ENCODE measurements at places on chromosomes 2 and 18.

DNA sequence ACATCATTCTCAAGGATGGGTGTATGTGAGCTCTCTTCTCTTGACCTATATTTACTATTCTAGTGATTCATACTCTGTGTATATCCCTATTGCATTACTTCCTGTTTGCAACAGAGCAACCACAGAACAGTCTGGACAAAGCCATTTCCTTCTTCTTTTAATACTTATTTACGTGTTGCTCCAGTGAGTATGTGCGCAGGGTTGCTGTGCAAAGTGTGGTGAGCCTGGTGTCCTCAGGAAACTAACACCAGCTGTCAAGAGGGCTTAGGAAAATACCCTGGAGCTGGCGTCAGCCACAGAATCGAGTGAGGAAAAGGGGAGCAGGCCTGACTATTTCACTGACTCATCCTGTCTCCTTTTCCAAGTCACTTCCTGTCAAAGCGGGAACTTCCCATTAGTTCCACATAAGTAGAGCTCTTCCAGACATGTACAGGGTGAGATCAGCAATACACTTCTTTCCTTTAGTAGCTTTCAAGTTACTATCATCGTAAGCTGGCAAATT lies 214.1 kb upstream of the COPS8 start:
- no peak for DNase-seq

DNA sequence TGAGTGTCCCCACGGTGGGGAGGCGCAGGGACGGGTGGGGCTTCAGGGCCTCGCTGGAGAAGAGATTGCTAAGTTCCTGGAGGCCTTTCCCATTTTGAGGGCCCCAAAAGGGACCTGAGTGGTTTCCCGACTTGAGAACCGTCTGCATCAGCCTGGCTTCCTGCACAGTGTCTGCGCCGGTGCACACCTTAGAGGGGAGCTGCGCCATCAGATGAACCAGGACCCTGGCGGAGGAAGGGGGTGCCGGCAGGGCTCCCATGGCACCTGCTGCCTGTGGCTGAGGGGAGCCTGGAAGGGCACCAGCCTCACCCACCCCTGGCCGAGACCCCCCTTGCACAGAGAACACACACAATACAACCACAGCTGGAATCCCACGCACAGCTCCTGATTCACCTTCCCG lies 465.1 kb upstream of the MYT1L start:
- DNase-seq = no peak

DNA sequence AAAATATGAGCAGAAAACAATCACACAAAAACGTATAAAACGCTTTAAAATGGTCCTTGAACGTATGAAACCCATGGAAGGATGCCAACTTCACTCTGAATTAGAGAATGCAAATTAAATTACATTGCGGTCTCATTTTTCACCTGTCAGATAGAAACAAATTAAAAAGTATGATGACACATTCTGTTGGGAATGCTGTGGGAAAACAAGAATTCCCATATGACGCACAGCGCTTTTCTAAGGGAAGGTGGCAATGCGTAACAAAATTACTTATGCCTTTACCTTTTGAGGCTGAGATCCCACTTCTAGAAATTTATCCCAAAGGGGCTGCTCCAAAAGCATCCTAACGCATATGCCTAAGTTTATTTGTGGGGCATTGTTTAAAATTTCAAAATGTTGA lies 3.8 kb upstream of the RPS7 start:
- DNase-seq = no peak

GRCh38 chr2:142877216-142877838 lies at the start of gene KYNU:
TSS of gene KYNU (plus strand) at chr2:142877664. CDS start at chr2:142885368, 7,704 bp downstream.
- DNase-seq = no peak

- DNase-seq = no peak
Observed at GRCh38 chr2:187715590-187715989, 161.4 kb upstream of the TFPI start.

- no peak for DNase-seq
Observed at GRCh38 chr2:6077585-6077984, 385.4 kb downstream of the SOX11 start.

GRCh38 chr2:238916875-238917590 lies 69.1 kb downstream of the TWIST2 start:
- DNase-seq = no peak

DNA sequence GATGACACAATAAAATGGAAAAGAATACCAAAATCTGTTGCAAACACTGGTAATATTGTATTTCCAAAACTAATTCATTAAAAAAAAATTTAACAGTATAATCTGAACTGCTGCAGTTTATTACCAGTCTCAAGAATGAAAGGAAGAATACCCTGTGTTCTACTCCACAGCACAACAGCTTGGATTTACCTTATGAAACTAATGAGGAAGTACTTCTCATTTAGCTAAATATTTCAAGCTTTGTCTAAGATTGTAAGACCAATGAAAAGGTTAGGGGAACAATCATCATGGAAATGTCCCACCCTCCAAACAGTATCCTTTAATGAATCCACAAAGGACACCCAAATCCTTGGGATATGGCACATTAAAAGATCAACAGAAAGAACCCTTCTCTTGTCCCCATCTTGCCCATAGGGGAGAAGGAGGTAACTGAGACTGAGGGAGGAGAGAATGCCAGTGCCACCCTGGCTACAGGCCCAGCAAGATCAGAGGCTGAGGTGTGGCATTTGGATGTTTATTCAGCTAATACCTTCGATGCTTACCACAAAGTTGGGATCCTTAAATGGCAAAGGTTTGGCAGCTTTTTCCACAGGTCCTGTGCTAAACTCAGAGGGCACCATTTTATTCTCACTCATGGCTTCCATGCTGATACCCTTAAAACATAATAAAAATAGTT lies 17.7 kb downstream of the INO80C start:
- no peak for DNase-seq

DNA sequence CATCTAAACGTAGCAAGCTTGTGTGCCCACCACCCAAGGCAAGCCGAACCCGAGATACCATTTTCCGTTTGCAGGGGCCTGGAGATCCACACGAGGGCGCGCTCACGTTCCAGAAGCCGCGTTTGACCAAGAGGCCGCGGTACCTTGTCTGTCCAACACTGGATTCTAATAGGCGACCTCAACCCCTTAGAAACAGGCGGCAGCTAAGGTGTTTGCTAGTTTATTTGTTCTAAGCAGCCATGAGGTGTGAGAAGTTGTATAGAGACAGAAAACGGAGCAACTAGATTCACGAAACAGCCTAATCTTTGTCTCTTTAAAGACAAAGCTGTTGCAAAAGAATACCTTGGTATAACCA lies 4.2 kb downstream of the HOXD11 start:
- DNase-seq = no peak

DNA sequence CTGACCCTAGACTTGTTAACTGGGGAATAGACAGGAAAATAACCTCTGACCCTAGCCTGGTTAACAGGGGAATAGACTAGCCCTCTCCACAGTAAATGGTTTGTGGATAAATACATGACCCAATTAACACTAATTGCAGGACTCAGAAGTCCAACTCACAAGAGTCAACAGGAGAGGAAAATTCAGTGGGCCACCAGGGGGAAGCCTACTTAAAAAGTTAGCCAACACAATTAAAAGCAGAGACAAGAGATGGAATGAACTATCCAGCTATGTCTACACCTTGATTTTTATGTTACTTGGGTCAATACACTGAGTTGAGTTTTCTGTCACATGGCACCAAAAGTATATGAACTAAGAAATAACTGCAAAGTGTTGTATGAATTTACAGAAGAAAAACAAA lies 158.8 kb upstream of the SLC39A10 start:
- no peak for DNase-seq

- DNase-seq = no peak
Observed at GRCh38 chr2:165743442-165743841, 50.6 kb downstream of the GALNT3 start.

DNA sequence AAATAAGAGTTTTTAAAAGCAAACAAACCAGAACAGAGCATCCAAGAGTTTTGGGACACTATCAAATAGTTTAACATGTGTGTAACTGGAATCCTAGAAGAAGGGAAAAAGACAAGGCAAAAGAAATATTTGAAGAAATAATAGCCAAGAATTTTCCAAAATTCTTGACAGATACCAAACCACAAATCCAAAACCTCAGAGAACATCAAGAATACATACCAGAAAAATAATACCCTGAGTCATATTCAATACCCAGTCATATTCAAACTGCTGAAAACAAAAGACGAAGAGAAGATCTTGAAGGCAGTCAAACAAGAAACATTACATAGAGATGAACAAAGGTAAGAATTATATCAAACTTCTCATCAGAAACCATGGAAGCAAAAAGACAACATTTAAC lies 22.9 kb downstream of the INO80C start:
- DNase-seq = no peak

DNA sequence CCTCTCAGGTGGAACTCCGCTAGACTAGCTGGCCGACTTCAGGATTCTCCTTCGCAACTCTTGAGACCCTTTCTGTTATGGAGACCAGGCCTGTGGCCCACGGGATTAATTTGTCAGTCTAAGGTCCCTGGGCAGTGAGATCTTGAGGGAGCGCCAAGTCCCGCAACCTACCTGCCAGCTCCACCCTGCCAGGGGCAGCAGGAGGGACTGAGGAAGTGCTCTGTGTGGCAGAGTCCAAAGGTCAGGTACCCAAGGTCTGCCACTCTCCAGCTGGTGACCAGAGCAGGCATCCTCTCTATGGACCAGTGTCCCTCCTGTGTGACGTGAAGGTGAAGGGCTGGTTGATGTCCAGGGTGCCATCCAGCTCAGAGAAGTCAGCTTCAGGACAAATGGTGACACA lies 4.3 kb upstream of the SPATA3 start:
- DNase-seq = no peak

- no peak for DNase-seq
Observed at GRCh38 chr2:55027226-55027625, 23.0 kb downstream of the RTN4 start.

DNA sequence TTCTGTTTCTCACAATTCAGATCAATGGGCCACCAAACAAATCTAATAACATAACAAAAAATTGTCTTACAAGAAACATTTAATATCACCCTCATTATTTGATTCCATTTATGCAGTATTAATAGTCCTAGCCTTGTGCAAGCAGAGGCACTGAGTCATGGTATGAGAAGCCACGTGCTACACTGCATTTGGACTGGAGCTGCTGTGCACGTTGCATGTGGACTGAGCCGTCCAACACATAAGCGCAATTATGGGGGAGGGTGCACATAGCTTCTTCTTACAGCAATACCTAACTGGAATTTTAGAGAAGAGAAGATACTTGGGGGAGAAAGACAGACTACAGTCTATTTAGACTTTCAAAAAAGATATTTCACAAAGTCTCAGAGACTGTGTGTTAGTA lies 329.6 kb upstream of the ID2 start:
- DNase-seq = no peak

- DNase-seq = no peak
Observed at GRCh38 chr18:57727952-57728807, 74.9 kb downstream of the ATP8B1 start.

- no peak for DNase-seq
Observed at GRCh38 chr2:241673189-241673663, 13.4 kb downstream of the DTYMK start.

DNA sequence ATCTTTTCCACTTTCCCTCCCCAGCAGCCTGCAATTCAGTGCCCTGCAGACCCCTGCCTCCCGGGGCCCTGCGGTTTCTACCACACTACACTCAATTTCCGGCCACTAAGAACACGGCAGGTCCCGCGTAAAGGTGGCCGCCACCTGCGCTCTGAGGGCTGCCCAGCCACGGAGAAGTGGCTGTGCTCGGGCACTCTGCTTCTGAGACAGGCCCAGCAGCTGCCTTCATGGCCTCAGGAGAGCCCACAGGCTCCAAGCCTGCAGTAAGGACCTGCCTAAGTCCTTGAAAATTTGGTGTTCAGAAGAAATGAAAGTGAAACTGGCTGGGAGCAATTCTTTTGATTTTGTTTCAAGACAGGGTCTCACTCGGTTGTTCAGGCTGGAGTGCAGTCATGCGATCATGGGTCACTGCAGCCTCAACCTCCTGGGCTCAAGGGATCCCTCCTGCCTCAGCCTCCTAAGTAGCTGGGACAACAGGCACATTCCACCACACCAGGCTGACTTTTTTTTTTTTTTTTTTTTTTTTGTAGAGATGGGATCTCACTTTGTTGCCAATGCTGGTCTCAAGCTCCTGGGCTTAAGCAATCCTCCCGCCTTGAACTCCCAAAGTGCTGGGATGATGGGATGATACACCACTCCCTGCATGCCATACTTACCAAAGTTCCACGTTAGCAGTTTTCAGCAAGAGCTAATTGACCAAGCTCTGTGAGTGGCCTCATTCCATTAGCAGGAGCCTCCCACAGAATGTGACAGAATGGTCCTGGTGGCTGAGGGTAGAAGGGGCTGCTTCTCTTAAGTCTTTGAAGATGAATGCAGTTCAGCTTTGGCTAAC lies 14.6 kb upstream of the ALPP start:
- DNase-seq = no peak

GRCh38 chr2:176960736-176961520 lies 251.7 kb upstream of the HNRNPA3 start:
- DNase-seq = no peak

DNA sequence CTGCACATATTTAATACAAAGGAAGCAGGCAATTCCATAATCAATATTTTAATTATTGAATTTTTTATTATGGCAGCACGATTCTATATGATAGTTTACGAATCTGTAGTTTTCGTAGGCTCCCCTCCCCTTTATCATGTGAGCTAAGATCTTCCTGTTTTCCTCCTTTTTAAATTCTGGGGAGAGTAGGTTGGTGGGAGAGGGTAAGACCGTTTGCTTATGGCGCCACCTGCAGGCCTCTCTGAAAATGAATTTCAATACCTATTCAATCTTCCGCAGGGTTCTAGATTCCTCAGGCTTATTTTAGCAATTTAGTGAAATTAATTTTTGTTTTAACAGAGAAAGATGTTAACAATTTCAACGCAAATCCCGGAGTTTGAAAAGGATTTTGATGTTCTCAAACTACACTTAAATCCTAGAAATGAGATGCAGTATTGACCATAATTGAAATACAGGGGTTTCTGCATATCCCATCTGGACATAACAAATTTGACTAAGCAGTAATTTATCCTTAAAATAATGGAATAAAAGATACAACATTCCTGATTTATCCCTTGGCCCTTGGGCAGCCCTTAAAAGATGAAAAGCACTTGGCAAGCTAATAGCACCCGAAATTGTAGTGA lies 12.8 kb upstream of the GBX2 start:
- DNase-seq = no peak

DNA sequence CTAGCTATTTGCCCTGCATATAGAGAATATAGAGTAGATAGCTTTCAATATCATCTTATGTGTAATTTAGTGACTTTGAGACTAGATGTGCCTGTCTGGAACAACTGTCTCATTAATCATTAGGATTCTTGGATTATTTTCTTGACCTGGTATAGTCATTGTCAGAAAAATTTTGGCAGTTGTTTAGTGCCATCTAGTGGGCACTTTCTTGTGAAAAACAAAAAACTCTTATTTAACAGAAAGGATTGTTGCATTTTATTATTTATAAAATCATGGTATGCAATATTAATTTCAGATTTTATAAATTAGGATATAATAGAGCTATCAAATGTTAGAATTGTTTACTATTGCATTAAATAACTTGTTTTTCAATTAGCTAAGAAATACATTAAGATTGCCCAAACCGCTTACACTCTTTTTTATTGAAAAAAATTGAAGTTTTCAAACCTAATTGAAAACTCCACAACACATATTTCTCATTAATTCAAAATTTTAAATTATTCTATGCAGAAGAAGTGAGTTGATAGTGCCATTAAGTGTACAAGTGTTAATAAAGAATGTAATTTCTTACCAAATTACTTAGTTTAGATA lies 80.3 kb downstream of the DYNAP start:
- no peak for DNase-seq

All from activated naive CD4-positive, alpha-beta T cell (primary cell).